ENCODE measurements at places on chromosomes 7 and 10.
A peak's percentile ranks its signal among the peaks of the same experiment; 100 is the strongest.

DNA sequence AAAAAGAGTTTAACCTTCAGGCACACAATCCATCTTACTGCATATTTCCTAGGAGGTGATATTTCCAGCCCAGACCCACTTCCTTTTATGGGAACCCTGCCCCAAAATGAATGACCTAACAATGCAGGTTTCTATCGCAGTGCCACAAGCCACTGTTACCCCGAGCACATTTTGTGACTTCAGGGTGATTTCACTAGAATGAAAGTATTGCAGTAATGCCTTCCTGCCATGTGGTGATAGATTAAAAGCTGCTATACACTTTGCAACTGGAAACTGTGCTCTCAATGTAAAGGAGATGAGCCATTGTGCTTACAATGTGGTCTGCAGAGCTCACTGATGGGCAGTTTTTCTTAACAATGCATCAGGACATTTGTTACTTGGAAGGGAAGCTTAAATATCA lies 90.5 kb upstream of the RSU1 start:
- no peak for ATAC-seq

- ATAC-seq: peak; percentile 81
Observed at GRCh38 chr10:114388275-114388674, 16.0 kb downstream of the AFAP1L2 start.

DNA sequence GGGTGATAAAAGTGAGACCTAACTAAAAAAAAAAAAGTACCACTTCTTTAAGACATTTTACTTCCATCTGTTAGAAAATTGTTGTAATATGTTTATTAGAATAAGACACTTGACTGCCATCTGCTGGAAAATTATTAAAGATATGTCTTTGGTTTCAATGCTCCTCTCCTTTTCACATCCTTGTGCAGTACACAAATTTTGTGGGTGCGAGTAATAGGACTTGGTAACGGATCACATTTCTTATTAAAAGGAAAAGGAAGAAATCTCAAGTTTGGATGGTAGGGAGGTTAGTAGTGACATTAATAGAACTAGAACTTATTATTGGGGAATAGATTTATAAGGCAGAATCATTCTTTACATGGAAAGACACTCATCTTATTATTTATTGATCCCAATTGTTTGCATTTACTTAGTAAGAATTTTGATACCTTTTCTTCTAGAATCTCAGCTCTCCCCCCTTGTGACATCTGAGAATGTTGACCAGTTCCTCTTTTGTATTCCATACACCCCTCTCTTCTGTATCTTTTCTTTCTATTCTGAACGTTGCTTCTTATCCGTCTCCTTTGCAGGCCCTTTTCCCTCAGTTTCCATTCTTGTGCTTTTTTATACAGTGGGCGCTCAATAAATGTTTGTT lies 43.0 kb upstream of the RPA3 start:
- ATAC-seq: peak; percentile 69

DNA sequence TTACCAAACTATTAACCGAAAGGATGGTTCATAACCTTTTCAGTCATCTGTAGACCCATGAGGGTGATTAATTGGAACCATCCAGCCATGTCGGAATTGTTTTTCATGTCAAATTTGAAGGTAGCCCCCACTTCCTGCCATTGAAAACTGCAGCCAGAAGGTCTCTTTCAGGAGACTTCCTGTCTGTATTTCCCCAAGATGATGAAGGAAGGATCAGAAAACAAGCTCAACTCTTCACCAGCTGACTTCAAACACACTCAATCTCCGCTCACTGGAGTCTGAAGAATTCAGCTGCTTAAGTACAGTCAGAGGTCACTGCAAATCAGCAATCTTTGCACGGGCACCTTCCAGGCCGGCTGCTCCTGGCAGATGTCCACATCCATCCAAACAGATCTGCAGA lies 291.7 kb upstream of the NPVF start:
- no peak for ATAC-seq

DNA sequence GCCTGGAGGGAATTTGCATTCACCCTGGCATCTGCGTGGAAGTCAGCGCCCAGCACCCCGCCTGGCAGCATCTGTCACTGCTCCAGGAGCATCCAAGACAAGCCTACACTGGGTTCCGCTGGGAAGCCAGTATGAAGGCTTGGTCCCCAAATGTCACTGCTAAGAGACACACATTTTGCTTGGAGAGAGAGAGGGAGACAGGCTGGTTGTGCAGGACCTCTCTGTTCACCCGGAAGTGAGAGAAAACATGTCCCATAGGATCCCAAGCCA lies 119.5 kb downstream of the SEC23IP start:
- ATAC-seq: no peak

- no peak for ATAC-seq
Observed at GRCh38 chr7:152136686-152137085, 111.2 kb downstream of the GALNT11 start.

GRCh38 chr7:41787651-41788350 lies 84.9 kb upstream of the INHBA start:
- ATAC-seq: no peak

GRCh38 chr10:116287906-116288501 lies 15.0 kb upstream of the GFRA1 start:
- ATAC-seq: no peak

- no peak for ATAC-seq
Observed at GRCh38 chr7:108200326-108200725, 70.2 kb upstream of the LAMB4 start.

DNA sequence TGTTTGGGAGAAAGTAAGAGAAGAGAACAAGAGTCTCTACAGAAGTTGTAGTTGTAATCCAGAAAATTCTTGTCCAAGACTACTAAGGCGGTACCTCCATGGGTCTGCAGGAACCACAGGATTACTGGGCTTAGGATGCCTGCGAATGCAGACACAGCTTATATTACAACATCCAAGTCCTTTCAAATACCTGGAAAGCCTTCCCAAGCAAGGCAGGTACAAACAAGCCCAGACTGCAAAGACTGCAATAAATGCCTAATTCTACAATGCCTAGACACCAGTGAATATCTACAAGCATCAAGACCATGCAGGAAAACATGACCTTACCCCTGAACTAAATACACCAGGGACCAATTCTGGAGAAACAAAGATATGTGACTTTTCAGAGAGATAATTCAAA lies 178.2 kb downstream of the ARL4A start:
- no peak for ATAC-seq

- no peak for ATAC-seq
Observed at GRCh38 chr7:51015581-51015980, 232.9 kb upstream of the GRB10 start.

DNA sequence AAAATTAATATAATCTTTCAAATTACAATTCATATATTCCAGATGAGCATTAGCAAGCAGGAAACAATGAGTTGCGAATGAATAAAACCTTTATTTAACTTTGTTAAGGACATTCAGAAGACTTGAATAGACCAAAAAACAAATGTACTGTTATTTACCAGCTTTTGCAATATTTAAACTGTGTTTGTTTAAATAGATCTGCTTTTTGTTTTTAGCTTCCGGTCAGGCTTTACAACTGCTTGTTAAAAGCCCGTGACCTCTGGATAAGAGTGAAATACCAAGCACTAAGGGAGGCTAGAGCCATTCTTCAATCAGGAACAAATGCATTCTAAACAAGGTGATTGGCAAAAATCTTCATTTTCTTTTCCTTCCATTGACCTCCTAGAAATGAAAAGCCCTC lies 184.9 kb upstream of the GNAI1 start:
- no peak for ATAC-seq

DNA sequence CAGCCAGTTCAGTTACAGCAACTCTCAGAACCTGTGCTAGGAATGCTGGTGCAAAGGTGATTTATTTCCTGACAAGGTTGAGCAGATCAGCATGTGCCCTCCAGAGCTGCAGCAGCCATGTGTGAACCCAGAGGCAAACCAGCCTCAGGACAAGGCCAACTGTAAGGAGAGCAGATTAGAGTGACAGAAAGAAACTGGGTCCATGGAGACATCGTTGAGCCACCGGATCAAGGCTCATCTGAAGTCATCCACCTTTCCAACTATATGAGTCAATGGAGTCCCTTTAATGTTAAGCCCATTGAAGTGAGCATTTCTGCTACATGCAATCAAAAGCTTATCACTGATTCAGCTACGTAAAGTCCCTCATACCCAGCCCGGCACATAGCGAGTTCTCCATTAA lies 26.4 kb downstream of the KCNMA1 start:
- no peak for ATAC-seq

GRCh38 chr10:31605861-31606525 lies 287.0 kb downstream of the ZEB1 start:
- no peak for ATAC-seq

DNA sequence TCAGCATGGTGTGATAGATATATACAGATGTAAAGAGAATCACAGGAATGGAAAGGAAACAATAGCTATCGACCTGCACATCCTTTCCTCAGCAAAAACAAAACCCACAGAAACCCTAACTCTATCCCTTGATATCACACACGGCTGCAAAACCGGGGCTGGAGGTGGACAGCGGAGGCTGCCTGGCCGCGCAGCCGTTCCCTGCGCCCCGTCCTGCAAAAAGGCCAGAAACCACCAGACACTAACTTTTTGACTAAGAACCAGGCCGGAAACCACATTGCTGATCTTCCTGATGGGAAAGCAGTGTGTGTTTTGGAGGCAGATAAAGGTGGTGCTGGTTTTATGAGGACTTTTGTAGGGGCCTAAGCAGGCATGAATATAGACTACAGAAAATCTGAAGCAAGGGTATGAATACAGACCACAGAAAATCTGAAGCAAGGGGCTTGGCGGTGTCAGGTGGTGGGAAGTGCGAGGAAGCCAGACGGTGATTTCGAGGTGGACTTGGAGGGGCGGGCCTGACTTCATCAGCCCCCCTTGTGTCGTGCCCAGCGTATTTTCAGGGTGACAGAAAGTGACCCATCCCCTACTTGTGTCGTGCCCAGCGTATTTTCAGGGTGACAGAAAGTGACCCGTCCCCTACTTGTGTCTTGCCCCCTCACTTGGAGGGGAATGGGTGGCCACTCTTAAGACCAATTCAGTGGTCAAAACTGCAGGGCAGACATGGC lies 123.3 kb downstream of the WDR37 start:
- ATAC-seq: no peak

GRCh38 chr7:130909161-130909836 lies 175.3 kb upstream of the KLF14 start:
- no peak for ATAC-seq

GRCh38 chr10:6114299-6114698 lies 25.5 kb downstream of the RBM17 start:
- ATAC-seq: no peak

GRCh38 chr7:103714376-103714927 lies 268.4 kb upstream of the SLC26A5 start:
- no peak for ATAC-seq

- ATAC-seq: no peak
Observed at GRCh38 chr10:111785921-111786320, 397.6 kb downstream of the GPAM start.

DNA sequence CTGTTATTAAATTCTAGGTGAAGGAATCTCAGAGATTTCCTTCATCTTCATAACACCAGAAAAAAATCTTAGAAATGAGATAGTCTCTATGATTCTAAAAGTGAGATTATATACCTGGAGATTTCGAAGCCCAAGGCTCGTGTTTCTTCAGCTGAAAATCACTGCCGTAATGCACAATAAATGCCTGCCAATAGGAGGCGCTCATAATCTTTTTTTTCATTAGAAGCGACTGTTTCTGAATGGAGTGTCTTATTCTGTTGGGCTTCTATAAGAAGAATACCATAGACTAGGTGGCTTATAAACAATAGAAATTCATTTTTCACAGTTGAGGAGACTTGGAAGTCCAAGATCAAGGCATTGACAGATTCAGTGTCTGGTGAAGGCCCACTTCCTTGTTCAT lies 294.7 kb downstream of the PRKG1 start:
- ATAC-seq: no peak

DNA sequence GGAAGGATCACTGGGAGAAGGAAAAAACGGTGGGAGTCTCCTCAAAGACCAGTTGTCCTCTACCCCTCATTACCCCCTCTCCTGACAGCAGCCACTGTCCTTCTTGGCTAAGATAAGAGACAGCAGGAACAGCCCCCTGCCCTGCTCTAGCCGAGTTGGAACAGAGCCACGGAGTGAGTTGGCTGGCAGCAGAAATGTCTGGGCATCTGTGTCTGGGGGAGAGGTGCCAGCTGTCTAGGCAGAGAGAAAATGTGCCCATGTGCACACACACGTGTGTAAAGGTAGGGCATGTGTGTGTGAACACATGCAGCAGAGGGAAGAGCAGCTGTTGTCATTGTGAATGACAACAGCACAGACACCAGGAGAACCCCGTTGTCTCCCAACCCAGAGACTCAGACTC lies 9.4 kb upstream of the HILPDA start:
- ATAC-seq: no peak

GRCh38 chr10:77763453-77764430 lies 126.1 kb upstream of the KCNMA1 start:
- no peak for ATAC-seq

- ATAC-seq: peak; percentile 44
Observed at GRCh38 chr7:20330928-20331909, 519 bp downstream of the ITGB8 start.

DNA sequence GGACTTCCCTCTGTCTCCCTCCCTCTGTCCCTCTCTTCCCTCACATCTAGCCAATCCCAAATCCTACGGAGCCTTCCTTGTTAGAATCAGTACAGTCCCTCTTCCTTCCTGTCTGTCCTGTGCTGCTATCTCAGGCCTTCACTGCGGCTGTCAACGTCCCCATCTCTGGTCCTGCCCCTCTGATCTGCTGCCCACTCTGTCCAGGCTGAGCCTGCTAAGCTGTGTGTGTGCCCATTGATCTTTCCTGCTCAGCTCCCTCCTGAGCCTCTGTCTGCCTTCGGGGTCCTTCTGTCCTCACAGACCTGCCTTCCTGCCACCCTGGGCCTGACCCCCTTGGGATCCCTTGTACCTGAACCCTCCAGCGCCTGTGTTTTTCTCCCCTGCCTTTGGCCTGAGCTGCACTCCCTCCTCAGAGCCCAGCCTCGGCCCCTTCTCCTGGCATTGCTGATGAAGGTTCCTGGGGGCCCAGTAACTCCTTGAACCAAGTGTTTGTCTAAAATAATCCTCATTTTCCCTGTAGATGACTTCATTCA lies 182.1 kb upstream of the SHH start:
- ATAC-seq: no peak

DNA sequence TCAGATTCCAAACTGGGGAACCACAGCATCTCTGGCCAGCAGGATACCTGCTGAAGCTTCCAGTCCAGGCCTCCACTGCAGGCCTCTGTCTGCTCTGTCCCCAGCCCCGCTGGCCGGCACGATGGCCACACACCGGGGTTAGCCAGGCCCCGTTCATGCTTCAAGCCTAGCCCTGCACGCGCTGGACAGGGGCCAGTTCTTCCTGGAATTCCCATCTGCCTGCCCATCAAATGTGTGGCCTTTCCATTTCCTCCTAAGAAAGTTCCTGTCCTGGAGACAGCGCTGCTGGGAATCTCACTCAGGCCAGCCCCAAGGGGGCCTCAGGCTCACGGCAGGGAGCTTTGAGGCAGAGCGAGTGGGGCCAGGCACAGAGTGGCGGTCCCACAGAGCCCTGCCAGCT lies 18.0 kb downstream of the SH2B2 start:
- ATAC-seq: no peak

DNA sequence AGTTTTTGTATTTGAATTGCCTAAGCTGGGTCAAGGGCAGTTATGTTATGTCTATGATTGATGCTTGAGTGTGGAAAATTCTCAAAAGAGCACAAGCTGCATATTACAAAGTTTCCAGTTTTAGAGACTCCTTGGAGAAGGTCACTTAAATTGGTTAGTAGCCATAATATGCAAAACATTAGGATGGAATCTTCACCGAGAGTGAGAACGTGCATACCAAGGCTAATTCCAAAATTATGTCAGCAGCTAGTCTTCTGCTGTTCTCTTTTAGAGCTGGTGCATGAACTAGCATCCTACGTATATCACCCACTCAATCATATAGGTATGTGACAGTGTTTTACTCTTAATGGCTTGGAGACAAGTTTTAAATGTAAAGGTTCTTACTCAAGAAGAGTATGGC lies 49.2 kb downstream of the MKX start:
- no peak for ATAC-seq
